Substantia nigra (tissue), 51 donors: ENCODE measurements at places on chromosomes 4 and X.

- DNase-seq, result no peak
Measured at GRCh38 chrX:153984351-153985178, 12.0 kb downstream of the TMEM187 start.

- no peak for DNase-seq
Measured at GRCh38 chr4:7196736-7197135, 4.4 kb downstream of the SORCS2 start.

- no peak for DNase-seq
Measured at GRCh38 chr4:174561560-174561959, 39.3 kb upstream of the HPGD start.

DNA sequence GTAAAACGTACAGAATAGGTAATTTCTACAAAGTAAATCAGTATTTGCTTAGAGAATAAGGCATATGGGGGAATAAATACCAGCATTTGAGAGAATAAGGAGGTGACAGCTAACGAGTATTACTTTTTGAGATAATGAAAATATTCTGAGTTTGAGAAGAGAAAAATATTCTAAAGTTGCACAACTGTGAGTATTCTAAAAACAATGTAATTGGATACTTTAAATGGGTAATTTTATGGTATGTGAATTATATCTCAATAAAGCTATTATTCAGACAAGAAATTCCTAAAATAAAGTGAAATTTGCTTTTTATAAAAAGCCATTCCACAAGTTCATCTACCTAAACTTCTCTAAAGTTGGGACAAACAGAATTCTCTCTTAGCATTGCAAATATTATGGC is 62.6 kb downstream of the PDGFC start:
- DNase-seq, result no peak

GRCh38 chrX:109890910-109891502 is 111.9 kb upstream of the TMEM164 start:
- DNase-seq, result peak; percentile 27

DNA sequence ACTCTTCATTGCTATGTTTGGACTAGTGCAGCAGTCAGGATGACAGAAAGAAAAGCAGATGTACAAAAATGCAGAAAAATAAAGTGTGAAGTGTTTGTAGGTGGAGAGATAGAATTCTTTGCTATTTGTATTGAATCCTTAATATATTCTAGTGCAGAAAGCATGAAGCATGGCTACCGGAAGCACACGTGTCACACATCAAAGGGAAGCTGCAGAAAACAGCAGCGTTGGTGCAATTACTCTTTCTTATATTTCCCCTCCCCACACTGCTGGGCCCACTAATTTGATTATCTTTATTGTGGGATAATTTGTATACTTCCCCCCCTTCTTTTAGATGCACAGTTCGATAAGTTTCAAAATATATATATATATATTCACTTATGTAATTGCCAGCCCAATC is 35.9 kb upstream of the TAPT1 start:
- DNase-seq, result no peak

DNA sequence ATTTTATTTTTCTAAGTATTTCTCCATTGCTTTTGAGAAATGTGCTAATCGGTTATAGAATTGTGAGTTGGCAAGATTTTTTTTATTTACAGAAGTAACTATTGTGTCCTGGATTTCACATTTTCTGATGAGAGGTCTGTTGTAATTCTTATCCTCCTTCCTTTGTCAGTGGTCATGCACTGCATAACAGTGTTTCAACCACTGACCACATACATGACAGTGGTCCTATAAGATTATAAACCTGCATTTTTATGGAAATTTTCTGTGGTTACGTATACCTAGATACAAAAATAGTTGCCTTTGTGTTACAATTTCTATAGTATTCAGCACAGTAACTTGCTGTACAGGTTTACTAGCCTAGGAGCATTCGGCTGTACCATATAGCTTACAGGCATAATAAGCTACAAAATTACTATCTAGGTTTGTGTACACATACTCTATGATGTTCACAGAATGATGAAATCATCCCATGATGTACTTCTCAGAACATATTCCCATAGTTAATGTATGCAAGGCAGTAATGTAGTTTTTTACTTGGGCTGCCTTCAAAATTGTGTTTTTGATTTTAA is 47.8 kb downstream of the APELA start:
- no peak for DNase-seq

- no peak for DNase-seq
Measured at GRCh38 chr4:113834298-113834697, 72.8 kb upstream of the CAMK2D start.

- DNase-seq, result no peak
Measured at GRCh38 chr4:144906181-144906925, 191.6 kb downstream of the ANAPC10 start.

GRCh38 chr4:76624241-76624681 is 189.2 kb downstream of the SHROOM3 start:
- no peak for DNase-seq

DNA sequence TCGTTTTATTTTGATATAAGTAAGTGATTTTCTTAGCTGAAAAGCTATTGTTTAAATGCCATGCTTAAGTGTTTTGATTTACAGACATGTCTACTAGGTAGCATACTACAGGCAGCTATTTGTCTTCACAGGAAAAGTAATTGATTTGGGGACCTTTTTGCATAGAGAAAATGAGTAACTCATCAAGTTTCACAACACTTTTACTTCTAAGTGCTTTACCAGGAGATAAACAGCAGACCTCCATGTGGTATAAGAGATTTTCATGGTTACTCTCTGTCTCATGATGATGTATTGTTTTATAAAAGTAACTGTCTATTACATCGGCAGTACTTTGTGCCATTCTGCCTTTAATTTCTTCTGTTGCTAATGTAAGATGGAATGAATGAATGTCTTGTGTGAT is 28.7 kb downstream of the RBPJ start:
- DNase-seq, result no peak

- DNase-seq, result no peak
Measured at GRCh38 chr4:150283689-150284088, 205.4 kb downstream of the DCLK2 start.

DNA sequence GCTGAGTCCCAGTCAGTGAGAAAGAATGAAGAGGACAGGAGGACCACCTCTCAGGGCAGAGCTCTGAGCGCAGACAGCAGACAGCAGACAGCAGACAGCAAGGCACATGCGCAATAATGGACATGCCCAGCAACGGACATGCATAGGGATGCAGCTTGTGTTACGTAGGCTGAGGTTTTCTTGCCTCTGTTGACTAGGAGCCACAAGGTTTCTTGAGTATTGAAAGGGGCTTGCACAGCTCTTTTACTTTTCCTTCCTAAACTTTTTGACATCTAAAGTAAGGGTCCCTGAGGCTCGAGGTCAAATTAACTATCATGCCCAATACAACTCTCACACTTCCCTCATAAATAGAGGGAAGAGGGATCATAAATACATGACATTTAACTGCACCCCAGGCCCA is at the start of gene PAGE3:
Gene PAGE3, minus strand, starts transcription at position 101 of the 400 bp plus-strand sequence. CDS start 1,013 bp downstream, outside the sequence.
- no peak for DNase-seq

DNA sequence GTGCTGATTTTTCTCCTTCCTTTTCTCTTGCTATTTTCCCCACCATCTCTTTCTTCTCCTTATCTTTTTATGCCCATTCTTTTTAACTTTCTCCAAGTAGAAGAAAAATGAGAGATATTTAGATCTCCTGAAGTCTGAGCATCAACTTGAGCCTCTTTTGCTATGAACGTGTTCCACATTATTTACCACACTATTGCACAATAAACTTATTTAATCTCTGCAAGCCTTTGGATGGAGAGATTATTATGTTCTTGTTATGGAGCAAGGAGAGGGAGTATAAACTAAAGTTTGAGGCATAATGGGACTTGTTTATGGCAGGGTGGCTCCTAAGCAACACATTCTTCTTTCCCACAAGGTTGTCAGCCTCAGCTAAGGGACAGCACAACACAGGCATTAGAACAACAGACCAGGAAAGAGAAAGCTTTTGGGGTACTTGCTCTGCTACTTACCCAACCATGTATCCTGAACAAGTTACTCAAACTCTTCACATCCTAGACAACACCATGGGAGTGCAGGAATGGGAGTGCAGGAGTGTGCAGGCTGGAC is 365.5 kb upstream of the BOD1L1 start:
- no peak for DNase-seq

DNA sequence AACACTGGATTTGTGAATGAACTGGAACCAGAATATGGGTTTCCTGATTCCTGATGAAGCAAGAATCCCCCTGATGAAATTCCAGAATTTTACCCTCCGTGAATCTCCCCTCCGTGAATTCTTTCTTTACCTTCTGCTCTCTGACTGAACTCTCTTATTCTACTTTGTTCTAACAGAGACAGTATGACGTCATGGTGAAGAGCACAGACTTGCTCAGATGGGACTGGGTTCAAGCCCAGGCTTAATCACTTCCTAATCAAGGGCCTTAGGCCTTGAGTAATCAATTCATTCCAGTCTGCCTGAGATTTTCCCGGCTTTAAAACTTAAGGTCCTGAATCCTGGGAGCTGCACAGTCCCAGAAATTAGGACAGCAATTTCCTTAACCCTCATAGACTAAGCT is 64.5 kb downstream of the IQCM start:
- DNase-seq, result no peak

DNA sequence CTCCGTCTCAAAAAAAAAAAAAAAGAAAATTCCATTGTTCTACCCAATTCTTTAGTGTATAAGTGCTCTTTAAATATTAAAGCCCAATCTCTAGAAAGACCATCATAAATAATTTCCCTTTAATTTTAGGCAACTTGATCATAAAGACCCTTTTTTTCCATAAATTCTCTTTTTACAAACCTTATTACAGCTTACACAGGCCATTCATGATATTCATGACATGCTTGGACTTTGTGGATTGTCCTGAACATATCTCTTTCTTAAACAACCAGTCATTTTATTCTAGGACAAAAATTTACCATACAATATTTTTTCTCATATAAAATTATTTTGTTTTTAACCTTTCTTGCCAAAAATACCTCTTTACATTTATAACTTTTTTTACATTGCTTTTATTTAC is 30.5 kb downstream of the TLR8 start:
- no peak for DNase-seq

DNA sequence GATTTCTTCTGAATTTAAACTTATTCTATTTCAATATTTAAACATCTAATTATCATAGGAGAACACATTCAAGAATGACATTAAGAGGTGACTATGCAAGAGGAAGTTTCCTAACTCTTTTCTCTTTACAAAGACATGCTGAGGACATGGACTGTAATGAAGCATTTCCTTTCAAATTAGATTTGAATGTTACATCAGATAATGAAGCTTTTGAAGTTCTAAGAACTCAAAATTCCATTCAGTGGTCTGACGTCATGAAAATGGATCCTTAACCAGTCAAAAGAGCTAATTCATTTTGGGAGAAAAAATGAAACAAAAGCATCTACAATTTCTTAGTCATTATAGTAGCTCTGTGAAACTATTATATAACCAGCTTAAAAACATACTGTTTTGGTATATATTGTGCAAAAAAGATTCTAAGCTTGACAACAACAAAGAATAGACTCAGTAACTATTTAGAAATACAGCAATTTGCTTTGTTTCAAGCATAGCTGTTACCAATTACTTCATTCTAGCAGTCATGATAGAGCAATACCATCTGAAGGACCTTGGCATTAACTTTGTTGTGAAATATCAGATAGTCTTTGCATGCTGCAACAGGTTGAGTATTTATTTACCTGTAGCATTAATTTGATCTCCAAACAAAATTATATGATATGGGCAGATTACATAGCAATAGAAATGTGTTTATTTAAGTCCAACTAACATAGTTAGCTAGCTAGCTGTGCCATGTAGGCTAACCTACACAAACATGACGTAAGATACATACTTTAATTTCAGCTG is 13.7 kb upstream of the DTHD1 start:
- DNase-seq, result no peak

- DNase-seq, result no peak
Measured at GRCh38 chr4:146469022-146469421, 52.7 kb downstream of the SLC10A7 start.

DNA sequence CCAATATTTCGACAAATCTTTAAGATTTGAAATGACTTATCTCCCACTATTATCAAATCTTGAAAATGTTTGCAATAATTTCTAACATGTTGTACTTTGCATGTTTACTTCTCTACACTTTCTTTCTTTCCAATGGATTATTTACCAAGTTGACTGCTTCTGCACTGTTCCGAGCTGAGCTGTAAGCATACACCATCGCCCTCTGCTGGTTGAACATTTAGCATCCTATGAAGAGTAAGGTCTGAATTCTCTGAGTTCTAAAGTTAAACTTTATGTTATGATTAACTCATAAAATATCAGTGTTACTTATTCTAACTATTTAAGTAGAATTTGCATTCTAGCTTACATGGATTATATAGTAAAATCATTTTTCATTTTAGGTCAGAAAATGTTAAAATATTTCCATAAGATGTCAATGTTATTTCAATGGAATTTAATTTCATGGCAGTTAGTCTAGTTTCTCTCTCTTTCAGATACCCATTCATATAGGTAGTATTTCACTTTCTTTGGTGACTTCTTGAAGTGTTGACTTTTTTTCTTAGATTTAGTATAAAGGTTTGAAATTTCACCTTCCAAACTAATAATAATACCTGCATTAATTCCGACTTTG is 137.4 kb downstream of the DKK2 start:
- peak; percentile 2 for DNase-seq

GRCh38 chrX:362351-362750 is 24.4 kb downstream of the PPP2R3B start:
- no peak for DNase-seq

DNA sequence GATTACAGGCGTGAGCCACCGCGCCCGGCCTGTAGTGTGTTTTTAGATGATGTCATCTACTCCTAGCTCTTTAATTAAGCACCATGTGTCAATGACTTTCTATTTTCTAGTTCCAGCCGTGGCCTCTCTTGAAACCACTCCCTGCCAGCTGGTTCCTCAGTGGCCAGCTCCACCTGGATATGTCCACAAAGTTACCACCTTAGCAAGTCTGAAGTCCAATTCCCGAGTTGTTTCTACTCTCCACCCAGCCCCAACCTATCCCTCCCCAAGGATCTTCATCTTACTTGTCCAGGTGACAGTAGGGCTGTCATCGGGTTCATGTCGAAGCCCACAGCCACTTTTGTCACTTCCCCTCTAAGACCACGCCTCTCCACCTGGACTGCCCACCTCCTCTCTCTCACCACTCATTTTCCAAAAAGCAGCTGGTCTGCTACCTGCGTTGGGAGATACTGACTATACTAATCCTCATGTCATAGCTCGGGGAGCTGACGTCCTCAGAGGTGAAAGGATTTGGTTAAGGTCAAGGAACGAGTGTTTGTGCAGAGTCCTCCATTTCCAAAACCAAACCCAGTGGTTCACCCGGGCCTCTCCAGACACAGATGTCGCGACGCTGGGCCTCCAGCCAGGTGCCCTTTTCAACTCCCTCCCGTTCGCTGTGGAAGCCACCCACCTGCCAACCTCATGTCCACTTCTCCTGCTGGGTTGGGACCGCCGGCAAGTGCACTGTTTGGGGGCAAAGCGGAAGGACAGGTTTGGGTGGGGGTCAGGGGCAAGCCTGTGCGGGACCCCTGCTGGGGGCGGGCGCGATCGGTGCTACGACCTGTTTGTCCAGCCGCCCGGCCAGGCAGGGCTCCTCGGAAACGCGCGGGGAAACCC is 704 bp downstream of the FAM3A start:
- DNase-seq, result no peak

DNA sequence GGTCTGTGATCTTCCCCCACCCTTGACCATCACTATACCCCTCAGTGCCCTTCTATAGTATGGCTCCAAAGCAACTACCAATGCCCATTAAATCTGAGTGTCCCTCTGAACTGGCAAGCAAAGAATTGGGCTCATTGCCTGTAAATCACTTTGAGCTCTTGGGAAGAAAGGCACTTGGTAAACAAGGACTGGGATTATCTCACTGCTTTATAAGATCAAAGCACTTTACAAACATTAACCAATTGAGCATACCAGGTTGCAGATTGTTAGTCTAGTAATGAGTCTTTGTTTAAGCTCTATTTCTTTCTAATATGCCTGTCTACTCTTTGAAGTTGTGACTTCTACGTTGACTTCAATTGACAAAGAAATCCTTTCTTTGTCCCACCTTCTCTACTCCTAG is 34.1 kb downstream of the AREG start:
- no peak for DNase-seq
